ENCODE measurements at places on chromosomes 6 and 20.

- DNase-seq, result no peak
Observed at GRCh38 chr6:105578179-105578707, 175.4 kb upstream of the PREP start.

DNA sequence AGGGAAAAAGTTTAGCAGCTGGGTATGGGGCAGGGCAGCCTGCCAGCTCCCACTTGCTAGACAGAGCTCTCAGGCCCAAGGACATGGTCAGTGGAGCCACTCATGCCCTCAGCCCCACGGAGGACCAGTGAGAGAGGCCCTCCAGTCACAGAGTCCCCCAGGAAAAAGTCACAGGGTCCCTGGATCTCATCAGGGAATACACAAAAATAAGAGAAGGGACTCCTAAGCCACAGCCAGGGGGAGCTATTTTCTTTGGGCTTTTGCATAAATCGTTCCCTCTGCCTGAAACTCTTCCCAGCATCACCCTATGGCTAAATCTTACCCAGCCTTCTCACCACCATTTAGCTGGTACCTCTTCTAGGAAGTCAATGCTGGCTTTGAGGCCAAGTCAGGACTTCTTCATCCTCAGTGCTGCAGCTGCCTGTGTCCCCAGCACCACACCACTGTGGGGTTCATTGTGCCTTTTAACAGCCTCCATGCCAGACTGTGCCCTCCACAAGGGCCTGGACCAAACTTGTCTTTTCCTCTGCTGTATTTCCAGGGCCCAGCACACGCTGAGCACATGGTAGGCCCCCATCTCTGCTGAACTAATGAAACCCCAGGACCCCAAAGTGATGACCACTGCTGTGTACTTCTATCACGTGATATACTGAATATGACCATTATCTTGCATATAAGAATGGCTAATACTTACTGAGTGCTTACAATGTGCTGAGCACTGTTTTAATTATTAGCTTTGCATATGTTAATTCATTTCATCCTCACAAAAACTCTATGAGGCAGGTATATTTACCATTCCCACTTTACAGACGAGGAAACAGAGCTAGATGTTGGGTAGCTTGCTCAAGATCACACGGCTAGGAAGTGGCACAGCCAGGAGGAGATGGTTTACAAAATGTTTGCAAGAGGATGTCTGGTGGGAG, 2.0 kb downstream of the ZNF335 start:
- DNase-seq, result peak; percentile 61

GRCh38 chr6:6969761-6970223, 138.0 kb upstream of the RREB1 start:
- DNase-seq, result peak; percentile 75

- DNase-seq, result peak; percentile 36
Observed at GRCh38 chr6:111764238-111765175, 108.7 kb downstream of the FYN start.

GRCh38 chr6:157240059-157240959, 83.0 kb downstream of the TMEM242 start:
- DNase-seq, result peak; percentile 88

GRCh38 chr20:32507998-32508774, 76.9 kb downstream of the NOL4L start:
- no peak for DNase-seq

DNA sequence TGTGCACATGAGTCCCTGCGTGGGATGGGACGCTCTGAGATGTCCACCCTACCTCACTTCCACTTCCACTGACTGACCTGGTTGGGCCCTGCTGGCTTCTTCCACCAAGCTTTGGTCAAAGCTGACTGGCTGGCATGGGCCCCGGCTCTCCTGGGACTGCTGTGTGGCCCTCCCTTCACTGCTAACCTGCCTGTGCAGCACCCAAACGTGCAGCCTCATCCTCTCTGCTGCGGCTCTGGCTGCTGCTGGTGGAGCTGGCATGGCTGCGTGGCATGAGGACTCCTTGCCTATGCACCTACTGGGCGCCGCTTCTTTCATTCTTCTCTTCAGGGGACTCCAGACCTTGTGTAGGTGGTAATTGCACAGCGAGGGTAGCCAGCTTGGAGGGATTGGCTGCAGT, 18.7 kb upstream of the IP6K3 start:
- DNase-seq, result no peak

GRCh38 chr6:4644996-4645395, 131.2 kb upstream of the CDYL start:
- peak; percentile 37 for DNase-seq

GRCh38 chr6:79196912-79197311, 37.6 kb downstream of the HMGN3 start:
- no peak for DNase-seq

- DNase-seq, result peak; percentile 16
Observed at GRCh38 chr20:23034721-23035671, at the start of gene SSTR4. TSS of gene SSTR4 (plus strand) at chr20:23035312. CDS start at chr20:23035484, 172 bp downstream.

GRCh38 chr6:24431045-24431451, 28.3 kb downstream of the MRS2 start:
- peak; percentile 69 for DNase-seq

DNA sequence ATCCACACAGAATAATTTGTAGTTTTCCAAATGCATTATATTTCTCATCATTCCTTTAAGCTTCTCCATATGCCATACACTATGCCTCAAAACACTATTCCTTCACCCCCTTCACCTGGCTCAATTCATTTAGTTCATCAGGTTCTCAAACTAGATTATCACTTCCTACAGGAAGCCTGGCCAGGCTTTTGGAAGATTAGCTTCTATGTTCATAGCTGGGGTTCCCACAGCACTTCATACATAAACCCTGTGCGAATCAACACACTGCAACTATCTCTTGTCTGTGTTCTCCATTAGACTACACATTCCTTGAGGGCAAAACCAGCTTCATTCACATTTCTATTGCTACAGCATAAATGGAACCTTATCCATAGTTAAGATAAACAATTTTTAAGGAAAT, 40.5 kb upstream of the PLN start:
- DNase-seq, result no peak

- peak; percentile 13 for DNase-seq
Observed at GRCh38 chr6:146289816-146290588, 253.6 kb upstream of the RAB32 start.

- peak; percentile 75 for DNase-seq
Observed at GRCh38 chr6:161272635-161273273, 1.1 kb downstream of the AGPAT4 start.

DNA sequence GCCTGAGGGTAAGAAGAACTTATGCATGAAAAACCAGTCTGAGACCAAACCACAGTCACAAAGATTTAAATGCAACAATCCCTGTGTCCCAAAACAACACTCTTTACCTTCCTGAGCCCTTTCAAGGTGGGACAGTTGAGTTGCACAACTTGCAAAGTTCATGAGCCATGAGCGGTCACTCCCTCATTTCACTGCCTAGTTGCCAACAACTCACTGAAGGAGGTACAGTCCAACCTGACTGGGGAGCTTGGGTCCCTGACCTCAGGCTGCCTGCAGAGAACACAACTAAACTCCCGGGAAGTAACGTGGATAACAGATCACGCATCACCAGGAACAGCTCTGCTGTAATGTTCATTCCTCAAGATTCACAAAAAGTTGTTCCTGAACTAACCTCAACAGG, 69.4 kb downstream of the MBOAT1 start:
- DNase-seq, result no peak
